IPS DF 19.7 (cell line): ENCODE measurements at places on chromosomes 12 and 14.

DNA sequence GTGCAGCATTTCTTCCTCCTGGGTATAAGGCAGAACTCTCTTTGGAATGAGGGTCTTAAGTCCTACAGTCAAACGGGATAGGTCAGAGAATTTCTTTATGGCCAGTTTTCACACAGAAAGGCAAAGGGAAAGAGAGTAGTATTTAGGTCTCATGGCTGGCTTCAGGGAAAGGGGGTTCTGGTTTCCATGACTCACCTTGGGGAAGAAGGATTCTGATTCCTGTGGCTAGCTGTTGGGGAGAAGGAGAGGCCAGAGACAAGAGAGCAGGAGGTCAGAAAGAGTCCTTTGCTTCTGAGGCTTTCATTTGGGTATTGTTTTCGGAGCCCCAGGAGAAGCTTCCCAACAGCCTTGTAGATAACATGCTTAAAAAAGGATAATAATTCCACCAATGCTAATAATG, 332.5 kb downstream of the NPAS3 start:
- DNase-seq: no peak

GRCh38 chr12:112283546-112283945, 98.7 kb downstream of the HECTD4 start:
- no peak for DNase-seq

DNA sequence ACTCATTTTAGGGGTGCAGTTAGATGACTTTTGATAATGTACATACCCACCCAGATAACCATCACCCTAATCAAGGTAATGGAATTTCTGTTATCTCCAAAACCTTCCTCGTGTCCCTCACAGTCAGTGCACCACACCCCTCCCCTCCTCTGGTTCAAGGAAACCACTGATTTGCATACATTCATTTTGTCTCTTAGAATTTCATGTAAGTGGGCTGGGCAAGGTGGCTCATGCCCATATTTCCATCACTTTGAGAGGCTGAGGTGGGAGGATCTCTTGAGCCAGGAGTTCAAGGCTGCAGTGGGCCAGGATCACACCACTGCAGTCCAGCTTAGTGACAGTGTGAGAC, 15.7 kb downstream of the ADIPOR2 start:
- no peak for DNase-seq

DNA sequence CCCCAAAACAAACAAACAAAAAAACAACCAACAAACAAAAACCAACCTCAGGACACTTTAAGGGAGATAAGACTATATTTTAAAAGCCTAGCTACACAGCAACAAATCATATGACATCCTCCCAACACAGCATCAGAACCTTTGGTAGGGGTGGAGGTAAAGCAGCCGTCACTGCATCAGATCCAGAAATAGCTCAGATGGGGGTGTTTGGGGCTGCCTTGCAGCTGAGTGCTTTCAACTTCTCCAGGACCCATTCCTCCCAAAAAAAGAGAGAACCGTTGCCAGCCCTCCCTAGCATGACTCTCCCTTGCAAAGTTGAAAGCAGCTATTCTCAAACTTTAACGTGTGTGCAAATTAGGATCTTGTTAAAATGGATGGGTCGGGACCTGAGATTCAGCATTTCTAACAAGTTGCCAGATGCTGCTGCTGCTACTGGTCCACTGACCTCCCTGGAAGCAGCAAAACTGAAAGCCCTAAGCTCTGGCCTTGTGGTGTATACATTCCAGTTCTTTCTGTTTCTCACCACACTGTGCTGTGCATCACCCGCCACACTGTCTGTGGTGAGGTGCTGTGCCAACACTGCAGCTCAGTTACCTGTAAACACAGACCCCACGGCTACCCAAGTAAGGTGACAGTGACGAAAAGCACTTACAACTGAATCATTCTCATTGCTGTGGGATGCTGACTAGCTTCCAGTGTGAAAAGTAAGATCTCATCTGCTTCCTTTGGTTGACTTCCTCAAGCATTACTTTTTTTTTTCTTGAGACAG, 54.0 kb downstream of the SLC38A1 start:
- no peak for DNase-seq

DNA sequence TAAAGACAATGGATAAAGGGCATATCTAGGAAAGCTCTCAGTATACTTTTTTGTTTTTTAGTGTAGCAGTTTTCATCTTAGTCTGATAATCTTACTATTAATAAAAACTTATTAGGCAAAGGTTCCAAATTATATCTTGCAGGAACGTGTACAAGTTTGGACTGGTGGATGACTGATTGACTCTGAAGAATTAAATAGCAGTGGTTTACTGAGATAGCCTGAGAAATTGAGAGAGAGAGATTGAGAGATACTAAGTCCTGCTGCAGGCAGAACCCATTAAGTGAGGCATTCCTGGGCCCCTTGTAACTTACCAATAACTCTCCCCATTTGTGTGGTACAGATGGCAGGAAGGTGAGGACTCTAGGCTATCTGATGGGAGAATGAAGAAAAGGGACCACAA, 80.2 kb upstream of the SLC38A2 start:
- no peak for DNase-seq

GRCh38 chr12:122452701-122453285, 30.3 kb upstream of the CLIP1 start:
- no peak for DNase-seq

DNA sequence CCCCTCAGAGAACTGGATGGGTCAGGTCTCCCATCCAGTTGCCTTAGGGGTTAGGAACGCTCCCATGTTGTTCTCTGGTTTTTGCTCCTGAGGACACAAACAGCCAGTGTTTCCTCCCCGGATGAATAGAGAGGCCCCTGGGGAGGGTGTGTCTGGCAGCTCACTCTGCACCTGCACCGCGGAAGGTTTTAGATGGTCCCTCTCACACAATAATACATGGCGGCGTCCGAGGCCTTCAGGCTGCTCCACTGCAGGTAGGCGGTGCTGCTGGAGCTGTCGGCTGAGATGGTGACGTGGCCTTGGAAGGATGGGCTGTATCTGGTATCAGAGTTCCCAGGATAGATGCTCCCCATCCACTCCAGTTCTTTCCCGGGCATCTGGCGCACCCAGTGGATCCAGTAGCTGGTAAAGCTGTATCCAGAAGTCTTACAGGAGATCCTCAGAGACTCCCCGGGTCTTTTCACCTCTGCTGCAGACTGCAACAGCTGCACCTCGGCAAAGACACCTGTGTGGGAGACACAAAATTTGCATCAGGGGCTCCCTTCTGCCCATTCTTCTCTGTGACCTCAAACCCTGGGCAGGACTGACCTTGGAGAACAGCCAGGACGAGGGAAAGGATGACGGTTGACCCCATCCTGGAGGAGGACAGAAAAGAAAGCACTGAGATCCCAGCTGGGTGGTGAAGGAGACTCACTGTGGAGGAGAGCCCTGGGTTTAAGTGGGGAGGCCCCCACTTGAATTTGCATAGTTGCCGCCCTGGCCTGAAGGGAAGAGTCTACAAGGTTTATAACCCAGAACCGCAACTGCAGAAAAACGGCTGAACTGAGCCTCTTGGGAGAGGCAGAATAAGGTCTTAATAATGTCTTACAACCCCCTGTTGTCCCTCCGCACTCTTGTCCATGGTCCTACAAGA, 1324.8 kb downstream of the TMEM121 start:
- DNase-seq: no peak
